Kidney epithelial cell (primary cell): ENCODE measurements at places on chromosomes 3 and 15.

DNA sequence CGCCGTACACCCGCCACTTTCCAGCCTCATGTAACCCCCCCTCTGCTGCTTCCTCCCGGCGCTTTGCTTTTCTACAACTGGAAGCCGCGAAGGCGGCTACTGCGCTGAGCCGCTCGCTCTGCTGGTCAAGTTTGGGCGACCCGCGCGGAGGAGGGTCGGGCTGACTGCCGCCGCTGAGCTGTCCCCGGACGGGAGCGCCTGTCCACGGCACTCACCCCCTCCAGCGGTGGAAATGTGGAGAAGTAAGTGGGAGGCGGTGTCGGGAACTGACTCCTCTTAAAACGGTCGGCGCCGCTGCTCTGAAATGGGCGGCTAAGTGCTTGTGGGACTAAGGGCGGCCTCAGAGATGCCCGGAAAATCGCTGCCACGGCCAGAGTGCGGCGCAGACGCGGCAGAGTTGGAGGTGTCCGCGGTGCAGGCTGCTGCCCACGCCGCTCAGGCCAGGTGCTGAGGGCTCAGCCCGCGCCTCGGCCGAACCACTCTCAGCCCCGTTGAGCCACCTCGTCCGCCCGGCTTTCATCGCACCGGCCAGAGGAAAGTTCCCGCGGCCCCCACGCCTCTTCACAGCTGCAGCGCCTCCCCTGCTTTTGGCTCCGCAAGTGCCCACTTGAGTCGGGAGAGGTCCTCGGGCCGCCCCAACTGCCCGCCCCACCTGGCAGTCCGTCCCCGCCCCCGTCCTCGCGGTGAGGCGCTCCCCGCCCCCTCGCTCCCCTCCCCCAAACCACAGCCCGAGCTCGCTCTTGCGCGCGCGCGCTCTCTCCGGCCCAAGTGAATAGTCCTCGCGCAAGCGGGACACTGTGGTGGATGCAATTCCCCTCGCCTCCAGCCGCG lies at the start of gene EPHA6:
EPHA6 (plus strand) TSS at position 775 of the 831 bp plus-strand sequence.
- DNase-seq = peak; percentile 7

GRCh38 chr3:52535411-52536111 lies 844 bp upstream of the UQCC5 start:
- no peak for DNase-seq

- DNase-seq = no peak
Measured at GRCh38 chr3:177282119-177282655, 84.9 kb upstream of the TBL1XR1 start.

GRCh38 chr3:56763233-56763632 lies 38.5 kb downstream of the ARHGEF3 start:
- DNase-seq = no peak

- no peak for DNase-seq
Measured at GRCh38 chr3:12818773-12819172, 22.3 kb downstream of the CAND2 start.

GRCh38 chr15:75349851-75350588 lies 3.2 kb downstream of the NEIL1 start:
- DNase-seq = no peak

- peak; percentile 50 for DNase-seq
Measured at GRCh38 chr3:159169828-159170227, 368.0 kb downstream of the MFSD1 start.

- peak; percentile 16 for DNase-seq
Measured at GRCh38 chr3:37291275-37291700, 116.9 kb upstream of the LRRFIP2 start.
